ENCODE measurements at places on chromosomes 16 and 17. TPM values are rescaled to one million over a fixed set of nuclear protein-coding genes. Genes with fewer than 3 reads are reported as not detected.

- peaks cover 23% of the 10 kb centered on the region for H3K4me1 ChIP-seq
- no peaks in the 10 kb centered on the region for H3K36me3 ChIP-seq
- no peak overlapping the region for H3K4me3 ChIP-seq
- DNase-seq: no peak
- no peak overlapping the region for H3K27ac ChIP-seq
- H3K27me3 ChIP-seq: no peaks in the 10 kb centered on the region
These were observed 19.0 kb upstream of the ADCY7 start for GRCh38 chr16:50247123-50247905.

DNA sequence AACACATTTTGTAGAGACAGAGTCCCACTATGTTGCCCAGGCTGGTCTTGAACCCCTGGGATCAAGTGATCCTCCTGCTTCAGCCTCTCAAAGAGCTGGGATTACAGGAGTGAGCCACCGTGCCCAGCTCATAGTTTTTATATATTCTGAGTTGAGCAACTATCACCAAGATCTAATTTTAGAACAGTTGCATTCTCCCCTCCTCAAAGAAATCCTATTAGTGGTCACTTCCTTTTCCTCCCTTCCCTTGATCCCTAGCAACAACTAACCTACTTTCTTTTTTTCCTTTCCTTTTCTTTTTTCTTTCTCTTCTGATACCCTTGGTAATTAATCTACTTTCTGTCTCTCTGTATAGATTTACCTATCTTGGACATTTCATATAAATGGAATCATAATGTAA is 61.5 kb upstream of the B4GALNT2 start:
- H3K4me3 ChIP-seq: no peak overlapping the region
- no peak overlapping the region for H3K27ac ChIP-seq
- no peaks in the 10 kb centered on the region for H3K4me1 ChIP-seq
- DNase-seq: no peak
- H3K27me3 ChIP-seq: no peaks in the 10 kb centered on the region

GRCh38 chr17:2778489-2778888 is 17.7 kb upstream of the RAP1GAP2 start:
- H3K4me1 ChIP-seq: peaks cover 6% of the 10 kb centered on the region
- no peak for DNase-seq
- no peak overlapping the region for H3K4me3 ChIP-seq
- no peak overlapping the region for H3K27ac ChIP-seq
- no peaks in the 10 kb centered on the region for H3K36me3 ChIP-seq

GRCh38 chr16:56956076-56956475 is 5.7 kb upstream of the CETP start:
- no peak for DNase-seq
- no peaks in the 10 kb centered on the region for H3K4me1 ChIP-seq
- no peak overlapping the region for H3K4me3 ChIP-seq
- H3K27me3 ChIP-seq: no peaks in the 10 kb centered on the region
- H3K27ac ChIP-seq: no peak overlapping the region
- H3K36me3 ChIP-seq: no peaks in the 10 kb centered on the region

DNA sequence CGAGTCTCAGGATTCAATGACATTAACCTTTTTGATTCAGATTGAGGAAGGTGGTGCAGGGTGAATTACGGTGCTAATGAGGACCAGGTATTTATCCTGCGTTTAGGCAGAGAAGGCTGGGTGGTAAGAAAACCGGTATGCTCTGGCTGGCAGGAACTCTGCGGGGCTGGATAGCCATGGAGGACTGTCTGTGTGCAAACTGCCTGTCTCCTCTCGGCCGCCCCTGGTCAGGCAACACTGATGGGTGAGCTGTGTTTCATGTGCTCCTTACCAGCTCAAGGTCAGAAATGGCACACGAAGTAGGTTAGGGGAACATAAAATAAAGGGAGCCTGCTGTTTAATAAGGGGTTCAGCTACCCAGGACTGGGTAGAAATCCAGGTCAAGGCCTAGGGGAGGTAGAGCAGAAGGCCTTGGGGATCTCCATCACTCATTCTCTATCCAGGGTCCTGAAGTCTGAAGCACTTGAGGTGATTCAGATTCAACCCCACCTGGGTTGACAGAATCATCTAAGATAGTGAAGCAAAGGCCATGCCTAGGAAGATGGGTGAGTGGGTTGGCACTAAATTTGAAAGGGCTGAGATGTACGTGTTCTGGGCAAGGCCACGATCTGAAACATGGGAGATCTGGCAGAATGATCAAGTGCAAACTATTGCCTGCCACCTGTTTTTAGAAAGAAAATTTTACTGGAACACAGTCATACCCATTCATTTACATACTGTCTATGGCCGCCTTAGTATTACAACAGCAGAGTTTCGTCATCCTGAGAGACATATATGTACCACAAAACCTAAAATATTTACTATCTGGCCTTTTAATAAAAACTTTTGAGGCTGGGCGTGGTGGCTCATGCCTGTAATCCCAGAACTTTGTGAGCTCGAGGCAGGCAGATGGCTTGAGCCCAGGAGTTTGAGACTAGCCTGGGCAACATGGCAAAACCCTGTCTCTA is 292.5 kb downstream of the XYLT1 start:
- no peak for DNase-seq
- H3K4me3 ChIP-seq: no peak overlapping the region
- H3K36me3 ChIP-seq: no peaks in the 10 kb centered on the region
- H3K27ac ChIP-seq: no peak overlapping the region

DRC7 gene
- total RNA-seq: not detected

TSPAN10 gene
- total RNA-seq: not detected

DNA sequence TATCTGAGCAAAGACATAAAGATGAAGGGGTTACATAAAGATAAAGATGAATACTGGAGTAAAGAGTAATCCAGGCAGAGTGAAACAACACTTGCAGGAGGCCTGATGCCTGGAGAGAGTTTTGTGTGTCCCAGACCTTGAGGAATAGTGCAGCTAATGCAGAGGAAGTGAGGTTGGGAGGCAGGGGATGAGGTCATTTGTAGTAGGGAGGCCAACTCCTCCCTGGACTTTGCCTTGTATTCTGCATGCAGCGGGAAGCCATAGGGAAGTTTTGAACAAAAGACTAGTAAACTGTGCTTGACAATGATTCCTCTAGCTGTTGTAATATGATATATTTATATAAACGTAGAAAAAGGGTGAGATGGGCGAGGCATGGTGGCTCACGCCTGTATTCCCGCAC is 356.6 kb downstream of the KCNJ2 start:
- H3K36me3 ChIP-seq: no peaks in the 10 kb centered on the region
- H3K4me1 ChIP-seq: no peaks in the 10 kb centered on the region
- DNase-seq: no peak

DNA sequence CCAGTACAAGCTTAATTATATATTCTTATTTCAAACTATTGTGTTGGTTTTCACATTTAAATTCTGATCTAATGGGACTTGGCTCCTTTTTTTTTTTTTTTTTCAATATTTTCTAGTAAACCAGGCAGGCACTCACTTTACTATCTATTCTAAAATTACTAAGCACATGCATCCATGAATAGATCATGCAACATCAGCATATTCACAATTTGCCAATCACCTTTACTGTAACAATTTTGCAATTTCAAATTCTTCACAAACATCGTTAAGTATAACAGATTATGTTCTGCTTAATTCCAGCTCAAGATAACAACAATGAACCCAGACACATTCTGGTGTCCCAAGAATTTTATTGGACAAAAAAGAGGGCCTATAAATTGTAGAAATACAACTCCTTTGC is 217.4 kb downstream of the CDH8 start:
- DNase-seq: no peak
- H3K27me3 ChIP-seq: no peaks in the 10 kb centered on the region
- no peak overlapping the region for H3K4me3 ChIP-seq
- no peaks in the 10 kb centered on the region for H3K4me1 ChIP-seq

EDC4 gene
- 71.9 TPM for total RNA-seq

GLYR1 gene
- total RNA-seq: 51.6 TPM

DNA sequence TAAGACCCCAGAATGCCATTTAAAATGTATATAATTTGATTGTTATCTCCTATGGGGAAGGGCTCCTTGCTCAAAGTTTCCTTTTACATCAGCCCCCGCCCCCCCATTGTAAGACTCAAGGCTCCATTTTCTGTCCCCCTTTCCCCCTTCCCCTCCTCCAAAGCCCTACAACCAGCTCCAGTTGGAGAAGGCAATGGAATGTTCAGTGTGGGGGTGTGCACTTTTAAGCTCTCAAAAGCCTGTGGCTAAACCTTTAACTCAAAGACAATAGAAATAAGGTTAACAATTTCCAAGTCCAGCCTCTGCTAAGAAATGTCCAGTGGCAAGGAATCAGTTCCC is 114.7 kb downstream of the NOG start:
- H3K36me3 ChIP-seq: no peaks in the 10 kb centered on the region
- DNase-seq: no peak
- no peaks in the 10 kb centered on the region for H3K4me1 ChIP-seq
- H3K27ac ChIP-seq: no peak overlapping the region

DNA sequence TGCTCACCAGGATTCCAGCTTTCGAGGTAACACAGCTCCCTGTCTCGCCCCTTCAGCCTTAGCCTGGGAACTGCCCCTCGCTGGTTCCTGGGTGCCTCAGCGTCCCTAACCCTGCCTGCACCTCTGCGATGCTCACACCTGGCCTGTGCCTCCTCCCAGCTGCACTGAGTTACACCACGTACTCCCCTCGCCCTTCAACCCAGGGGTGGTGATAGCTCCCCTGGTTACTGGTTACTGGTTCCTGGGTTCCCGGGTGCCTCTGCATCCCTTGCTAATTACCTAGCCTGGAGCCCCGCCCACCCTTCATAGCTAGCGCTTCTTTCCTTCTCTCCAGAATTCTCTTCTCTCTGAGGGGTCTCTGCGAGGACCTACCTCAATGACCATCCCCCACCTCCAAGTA is 65.3 kb upstream of the PLCG2 start:
- no peak overlapping the region for H3K27ac ChIP-seq
- no peak overlapping the region for H3K4me3 ChIP-seq
- peaks cover 40% of the 10 kb centered on the region for H3K4me1 ChIP-seq
- H3K27me3 ChIP-seq: no peaks in the 10 kb centered on the region

GRCh38 chr17:78609191-78609641 is 32.0 kb upstream of the DNAH17 start:
- H3K4me3 ChIP-seq: no peak overlapping the region
- H3K36me3 ChIP-seq: no peaks in the 10 kb centered on the region
- H3K4me1 ChIP-seq: no peaks in the 10 kb centered on the region
- no peak for DNase-seq
- no peak overlapping the region for H3K27ac ChIP-seq

DNA sequence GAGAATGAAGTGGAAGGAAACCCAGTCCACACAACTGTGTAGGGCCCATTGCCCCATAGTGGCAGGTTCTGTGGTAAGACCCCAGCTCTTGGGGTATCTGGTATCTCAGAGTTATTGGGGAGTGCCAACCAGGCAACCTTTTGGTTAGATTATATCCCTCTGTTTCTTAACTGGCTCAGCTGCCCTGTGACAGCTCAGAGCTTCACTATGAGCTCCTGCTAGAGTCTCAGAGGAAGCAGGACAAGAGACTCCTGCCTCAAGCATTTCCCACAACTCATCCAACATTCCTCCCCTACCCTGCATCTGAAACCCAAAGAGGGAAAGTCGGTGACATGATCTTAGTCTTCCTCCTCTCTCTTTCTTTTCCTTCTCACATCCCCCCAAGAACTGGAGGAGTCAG is 292.3 kb downstream of the SHISA9 start:
- DNase-seq: no peak
- H3K27me3 ChIP-seq: no peaks in the 10 kb centered on the region
- H3K4me3 ChIP-seq: no peak overlapping the region
- no peak overlapping the region for H3K27ac ChIP-seq

Data from vagina (tissue), 2 donors.